ENCODE measurements at places on chromosomes 5 and 9.

GRCh38 chr5:125478599-125478998 is 732.2 kb upstream of the ZNF608 start:
- DNase-seq, result peak; percentile 52

GRCh38 chr9:99184110-99184474 is 37.6 kb downstream of the ALG2 start:
- DNase-seq, result no peak

DNA sequence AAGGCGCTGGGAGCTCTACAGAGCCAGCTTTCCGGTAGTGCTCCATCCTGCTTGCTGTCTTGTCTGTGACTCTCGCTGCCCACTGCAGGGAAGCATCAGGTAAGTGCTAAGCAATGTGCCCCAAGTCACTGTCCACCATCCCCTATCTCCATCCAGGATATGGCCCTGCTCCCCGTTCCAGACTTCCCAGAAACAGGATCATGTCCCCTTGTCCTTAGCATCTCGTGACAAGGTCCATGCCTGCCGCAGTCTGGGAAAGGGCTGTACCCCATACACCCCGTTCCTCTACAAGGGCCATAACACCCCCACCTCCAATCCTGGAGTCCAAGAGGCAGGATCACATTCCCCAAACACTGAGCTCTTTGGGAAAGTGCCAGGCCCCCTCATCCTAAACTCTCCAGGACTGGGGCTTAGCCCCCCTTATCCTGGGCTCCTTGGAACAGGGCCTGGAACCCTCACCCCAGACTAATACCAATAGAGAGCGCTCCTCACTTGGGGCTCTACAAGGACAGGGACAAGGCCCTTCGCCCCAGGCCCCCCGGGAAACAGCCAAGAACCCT is 566 bp downstream of the RPP25L start:
- peak; percentile 47 for DNase-seq

DNA sequence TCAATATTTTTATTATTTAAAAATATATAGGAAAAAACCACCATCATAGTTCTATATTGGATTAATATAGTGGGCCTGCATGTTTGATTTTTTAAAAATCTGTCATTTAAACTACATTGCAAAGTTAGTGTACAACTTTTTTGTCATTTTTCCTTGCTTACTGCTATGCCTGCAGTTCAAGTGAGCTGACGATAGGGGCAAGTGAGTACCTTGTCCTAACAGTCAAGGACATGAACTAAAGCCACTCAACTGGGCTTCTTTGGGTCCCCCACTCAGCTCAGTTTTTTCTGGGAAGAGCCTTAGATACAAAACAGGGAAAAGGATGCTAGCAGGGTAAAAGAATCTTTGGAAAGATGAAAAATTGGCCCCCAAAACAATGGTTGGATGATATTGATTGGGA is 269.9 kb downstream of the MAN2A1 start:
- DNase-seq, result peak; percentile 5

DNA sequence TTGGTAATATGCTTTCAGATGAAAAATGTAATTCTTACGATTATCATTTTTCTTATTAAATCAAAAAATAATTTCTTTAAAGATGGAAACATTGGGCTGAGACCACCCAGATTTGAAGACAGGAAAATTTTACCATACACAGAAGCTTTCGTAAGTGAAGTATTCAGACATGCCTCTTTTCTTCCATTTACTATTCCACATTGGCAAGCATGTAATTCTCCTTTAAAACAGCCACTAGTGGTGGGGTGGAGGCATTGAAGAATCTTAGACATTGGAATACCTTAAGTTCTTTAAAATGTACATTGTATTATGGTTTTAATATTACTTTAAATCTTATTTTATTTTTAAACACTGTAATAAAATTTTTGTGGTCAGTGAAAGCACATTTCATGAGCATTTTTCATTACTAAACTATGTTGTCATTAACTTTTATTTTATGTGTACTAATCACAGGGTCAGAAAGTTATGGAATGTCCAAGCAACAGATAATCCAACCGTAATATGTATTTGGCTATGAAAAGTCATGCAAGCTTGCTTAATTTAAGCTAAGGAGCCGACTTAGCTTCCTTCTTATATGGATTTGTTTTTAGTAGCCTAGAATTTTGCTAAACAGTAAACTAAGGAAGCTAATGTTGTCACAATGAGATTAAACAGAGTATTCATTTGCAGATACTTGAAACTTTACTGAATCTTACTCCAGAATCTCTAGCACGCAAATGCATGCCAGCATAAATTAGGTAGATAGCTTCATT is 97.4 kb upstream of the ALDH1A1 start:
- DNase-seq, result no peak

- DNase-seq, result peak; percentile 45
Measured at GRCh38 chr5:107636555-107636954, 34.2 kb downstream of the EFNA5 start.

- DNase-seq, result no peak
Measured at GRCh38 chr9:104907278-104907951, 20.5 kb downstream of the ABCA1 start.

DNA sequence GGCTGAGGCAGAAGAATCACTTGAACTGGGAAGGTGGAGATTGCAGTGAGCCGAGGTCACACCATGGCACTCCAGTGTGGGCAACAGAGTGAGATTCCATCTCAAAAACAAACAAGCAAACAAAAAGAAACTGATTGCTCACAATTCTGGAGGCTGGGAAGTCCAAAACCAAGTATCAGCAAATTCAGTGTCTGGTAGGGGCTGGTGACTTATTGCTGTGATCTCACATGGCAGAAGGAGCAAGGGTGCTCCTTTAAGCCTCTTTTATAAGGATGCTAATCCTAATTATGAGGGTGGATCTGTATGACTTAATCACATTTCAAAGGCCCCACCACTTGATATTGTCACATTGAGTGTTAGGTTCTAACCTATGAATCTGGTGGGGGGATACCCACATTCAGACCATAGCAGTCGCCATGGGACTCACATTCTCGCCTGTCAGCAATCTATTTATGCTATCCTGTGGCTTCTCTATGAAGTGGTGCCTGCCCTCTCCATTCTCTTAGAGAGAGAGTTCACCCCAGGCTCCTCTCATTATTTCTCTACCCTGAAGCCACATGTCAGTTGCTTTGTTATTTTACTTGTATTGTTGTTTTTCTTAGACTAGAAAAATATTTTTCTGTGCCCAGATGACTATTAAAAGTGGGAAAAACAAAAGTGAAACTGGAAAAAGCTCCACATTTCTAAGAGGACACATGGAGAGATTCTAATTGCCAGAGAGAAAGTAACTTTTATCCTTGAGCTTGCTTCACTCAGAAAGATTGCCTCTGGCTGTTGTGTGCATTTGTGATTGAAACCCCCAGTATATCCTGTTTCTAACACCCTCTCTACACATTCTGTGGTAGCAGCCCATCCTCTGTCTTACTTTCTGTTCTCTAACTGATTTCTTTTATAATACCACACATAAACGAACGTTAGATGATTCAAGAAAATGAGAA is 18.8 kb upstream of the PRLR start:
- DNase-seq, result no peak

- DNase-seq, result no peak
Measured at GRCh38 chr5:149594206-149594895, 13.1 kb downstream of the ARHGEF37 start.

- no peak for DNase-seq
Measured at GRCh38 chr5:154331232-154331631, 114.6 kb upstream of the SAP30L start.

GRCh38 chr5:58919833-58920232 is 337.0 kb downstream of the RAB3C start:
- DNase-seq, result no peak

DNA sequence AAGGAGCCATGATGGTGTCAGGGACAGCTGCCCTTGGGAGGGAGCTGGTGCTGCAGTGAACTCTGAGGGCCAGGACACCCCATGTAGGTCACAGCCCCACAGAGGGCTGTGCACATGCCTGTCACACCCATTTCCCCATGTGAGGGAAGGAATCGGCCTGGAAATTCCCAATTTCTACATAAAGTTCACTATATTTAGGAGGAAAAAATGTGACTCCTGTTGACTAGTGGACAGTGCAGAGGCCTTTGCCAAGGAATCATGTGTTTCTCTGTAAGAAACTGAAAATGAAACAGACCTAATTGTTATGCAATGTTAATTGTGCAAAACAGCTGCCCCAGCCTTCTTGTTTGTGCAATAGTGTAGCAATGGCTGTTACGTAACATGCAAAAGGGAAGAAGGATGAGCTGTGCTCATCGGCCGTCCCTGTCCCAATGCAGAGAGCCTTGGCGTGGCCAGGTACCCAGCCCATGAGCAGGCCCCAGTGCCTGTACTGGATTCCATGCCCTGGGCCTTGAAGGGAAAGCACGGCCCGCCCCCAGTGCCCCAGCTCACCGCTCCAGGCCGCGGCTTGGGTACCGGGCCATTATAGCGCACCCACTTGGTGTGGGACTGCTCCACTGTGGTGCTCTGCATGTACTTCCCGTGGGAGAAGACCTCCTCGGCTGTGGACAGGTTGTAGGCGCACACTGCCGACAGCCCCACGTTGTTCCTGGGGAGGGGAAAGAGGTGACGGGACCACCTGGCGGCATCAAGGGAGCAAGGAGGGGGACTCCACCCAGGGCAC is 70.0 kb downstream of the SECISBP2 start:
- no peak for DNase-seq

DNA sequence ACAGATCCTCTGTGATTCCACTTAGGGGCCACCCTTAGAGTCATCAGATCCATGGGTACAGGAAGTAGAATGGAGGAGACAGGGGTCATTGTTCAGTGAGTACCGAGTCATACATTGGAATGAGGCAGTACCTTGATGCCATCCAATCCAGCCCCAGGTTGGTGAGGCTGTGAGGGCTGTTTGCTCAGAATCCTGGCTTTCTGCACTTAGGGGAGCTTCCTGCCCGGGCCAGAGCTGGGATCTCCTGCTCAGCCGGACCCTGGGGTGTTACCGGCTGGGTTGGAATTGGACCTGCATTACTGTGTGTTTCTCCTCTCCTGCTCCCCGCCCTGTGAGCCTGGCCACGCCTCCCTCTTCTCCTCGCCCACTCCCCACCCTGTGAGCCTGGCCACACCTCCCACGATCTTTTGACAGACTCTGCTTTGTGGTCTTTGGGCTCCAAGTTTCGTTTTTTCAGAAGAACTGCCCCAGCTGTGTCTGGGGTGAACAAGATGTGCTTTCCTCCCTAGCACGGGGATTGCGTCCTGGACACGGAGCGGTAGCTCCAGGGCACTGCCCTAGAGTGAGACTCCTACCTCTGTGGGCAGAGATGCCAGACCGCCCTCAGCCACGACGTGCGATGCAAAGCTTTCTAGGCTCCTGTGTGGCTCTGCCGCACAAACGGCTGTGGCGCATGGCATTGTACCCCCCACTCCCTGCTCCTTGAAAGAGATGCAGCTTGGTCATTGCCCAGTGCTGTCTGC is 15.4 kb downstream of the TRAF2 start:
- no peak for DNase-seq

GRCh38 chr5:72167257-72167656 is 60.0 kb downstream of the MAP1B start:
- no peak for DNase-seq

DNA sequence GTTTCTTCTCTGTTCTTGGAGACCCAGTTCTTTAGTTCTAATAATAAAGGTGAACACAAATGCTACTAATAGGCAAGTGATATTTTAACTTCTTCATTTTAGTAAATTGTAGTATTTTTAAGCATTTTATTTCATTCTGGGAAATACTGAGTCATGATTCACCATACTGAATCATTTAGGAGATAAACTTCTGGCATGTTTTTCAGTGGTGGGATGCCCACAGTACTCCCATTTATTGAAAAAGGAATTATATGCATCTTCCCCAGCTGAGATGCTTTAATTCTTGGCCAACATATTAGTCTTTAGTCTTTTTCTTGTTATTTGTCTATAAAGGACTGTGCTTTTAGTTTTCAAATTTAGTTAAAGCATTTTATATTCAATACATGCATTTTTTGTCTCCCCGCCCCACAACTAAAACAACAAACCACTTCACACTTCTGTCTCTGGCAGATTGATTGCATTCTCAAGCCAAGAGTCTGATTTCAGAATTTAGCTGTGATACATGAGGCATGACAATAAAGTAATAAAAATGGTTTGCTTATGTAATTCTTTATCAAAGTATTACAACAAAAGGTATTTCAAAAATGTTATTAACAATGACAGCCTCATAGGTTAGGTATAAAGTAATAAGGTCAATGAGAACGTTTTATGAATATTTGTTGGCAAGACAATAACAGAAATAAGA is 125.2 kb upstream of the CDH18 start:
- peak; percentile 70 for DNase-seq

DNA sequence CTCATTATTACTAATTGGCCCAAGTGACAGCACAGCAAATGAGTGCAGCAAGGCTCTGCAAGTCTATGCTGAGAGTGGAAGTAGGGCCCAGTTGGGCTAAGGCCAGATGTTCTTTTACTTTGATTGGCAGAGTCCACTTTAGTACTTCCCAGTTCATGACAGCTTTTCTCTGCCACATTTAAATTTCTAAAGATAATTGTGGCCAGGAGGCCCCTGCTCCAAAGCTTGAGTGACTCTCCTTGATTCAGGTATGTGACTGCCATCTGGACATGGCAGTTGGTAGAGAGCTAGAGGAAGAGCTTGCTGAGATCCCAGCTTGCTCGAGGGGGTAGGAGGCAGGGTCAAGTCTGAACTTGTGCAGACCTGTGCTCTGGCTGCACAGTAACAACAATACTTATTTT is 154.1 kb downstream of the CARTPT start:
- DNase-seq, result peak; percentile 100

DNA sequence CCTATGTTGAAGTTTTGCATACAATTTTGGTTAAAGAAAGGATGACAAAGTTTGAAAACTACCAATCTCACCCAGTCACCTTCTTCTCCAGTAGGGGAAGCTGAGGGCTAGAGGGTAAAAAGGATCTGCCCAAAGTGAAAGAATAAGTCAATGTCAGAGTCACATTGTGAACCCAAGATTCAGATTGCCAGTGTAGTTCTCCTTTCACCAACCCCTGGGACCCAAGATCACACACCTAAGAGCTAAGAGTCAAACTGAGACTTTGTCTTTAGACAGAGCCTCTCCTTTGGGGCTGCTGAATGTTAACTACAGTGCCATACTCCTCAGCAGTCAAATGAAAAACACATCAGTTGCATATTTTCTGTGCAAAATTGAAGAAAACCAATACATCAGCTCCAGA is 210.6 kb downstream of the ATP10B start:
- no peak for DNase-seq

DNA sequence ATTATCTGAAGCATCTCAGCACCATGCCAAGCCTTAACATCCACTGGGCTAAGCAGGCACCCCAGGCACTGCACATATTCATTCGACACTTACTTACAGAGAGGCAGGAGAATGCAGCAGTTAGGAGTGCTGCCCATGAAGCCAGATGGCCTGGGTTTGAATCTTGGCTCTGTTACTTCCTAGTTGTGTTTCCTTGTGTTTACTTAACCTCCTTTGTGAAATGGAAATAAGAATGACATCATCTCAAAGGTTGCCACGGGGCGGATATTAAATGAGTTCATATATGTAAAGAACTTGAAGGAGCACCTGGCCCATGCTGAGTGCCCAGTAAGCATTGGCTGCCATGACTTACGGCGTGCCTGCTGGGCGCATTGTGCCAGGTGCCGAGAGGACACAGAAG is 565.2 kb downstream of the CDK5RAP2 start:
- DNase-seq, result peak; percentile 96

GRCh38 chr5:120270498-120270897 is 193.6 kb upstream of the PRR16 start:
- no peak for DNase-seq

GRCh38 chr5:35810601-35811000 is 46.1 kb upstream of the IL7R start:
- DNase-seq, result peak; percentile 55

- DNase-seq, result no peak
Measured at GRCh38 chr9:99405359-99405758, 183.3 kb downstream of the SEC61B start.
